ENCODE measurements at places on chromosomes 3 and 15. TPM values are rescaled to one million over a fixed set of nuclear protein-coding genes. Genes with fewer than 3 reads are reported as not detected.

ACP3 gene
- polyA plus RNA-seq = 0.54 TPM

SEMA5B gene
- 0.41 TPM for polyA plus RNA-seq

C3orf49 gene
- polyA plus RNA-seq = not detected

EFCAB12 gene
- polyA plus RNA-seq = 0.99 TPM

SLC15A2 gene
- 4.3 TPM for polyA plus RNA-seq

DPPA4 gene
- 2.4 TPM for polyA plus RNA-seq
